ENCODE measurements at places on chromosomes 12 and 14.

DNA sequence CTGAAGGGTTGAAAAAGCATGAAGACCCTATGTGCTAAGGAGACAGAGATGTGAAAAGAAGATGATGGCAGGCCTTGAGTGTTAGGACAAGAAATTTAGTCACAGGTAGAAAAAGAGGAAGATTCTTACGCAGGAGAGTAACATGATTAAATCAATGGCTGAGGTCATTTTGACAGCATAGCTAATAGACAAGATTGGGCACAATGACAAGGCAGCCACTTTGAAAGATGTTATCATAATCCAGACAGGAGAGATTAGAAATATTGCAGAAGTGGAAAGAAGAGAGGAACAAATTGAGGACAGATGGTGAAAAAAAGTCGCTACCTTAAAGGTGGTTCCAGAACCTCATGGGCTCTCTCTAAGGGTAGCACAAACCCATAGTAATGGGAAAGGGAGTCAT is 228.8 kb upstream of the DDHD1 start:
- DNase-seq = no peak

DNA sequence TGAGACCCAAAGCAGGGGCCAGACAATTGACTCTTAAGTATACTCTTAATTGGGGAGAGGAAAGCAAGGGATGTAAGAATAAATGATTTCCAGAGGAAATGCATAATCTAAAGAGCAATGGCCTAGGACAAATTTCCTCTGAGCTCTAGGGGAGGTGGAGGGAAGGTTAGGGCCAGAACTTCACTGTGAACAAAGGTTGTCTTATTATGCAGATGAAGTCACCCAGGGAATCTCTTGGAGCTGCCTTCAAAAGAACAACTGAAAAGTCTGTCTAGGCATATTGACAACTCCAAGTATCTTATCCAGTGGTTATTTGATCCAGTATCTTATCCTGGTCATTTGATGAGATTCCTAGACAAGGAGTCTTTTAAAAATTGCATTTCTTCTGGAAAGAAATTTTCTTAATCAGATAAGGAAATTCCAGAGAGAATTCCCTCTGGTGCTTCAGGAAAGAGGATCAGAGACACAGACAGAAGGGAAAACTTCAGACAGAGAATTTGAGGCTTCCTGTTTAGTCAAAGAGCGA is 16.5 kb upstream of the SMIM10L1 start:
- no peak for DNase-seq

GRCh38 chr12:52307836-52308805 is 13.1 kb downstream of the KRT83 start:
- DNase-seq = peak; percentile 54

- no peak for DNase-seq
These were observed 85.5 kb upstream of the PTPRB start for GRCh38 chr12:70722584-70723343.

DNA sequence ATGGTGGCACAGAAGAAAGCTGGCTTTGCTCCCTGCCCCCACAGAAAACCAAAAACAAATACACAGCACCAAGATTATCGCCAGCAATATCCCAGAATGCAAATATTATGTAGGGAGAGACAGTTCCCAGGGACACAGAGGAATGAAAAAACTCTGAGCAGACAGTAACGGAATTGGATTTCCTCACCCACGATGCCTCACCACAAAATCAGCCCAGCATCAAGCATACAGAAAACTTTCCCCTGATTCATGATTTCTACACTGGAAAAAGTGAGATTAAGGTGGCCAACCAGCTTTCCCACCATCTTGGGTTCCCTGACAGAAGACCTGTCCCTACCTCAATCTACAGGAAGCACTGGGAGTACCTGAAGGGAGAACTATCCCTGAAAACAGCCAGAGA is 36.6 kb downstream of the PARP11 start:
- DNase-seq = no peak

- no peak for DNase-seq
These were observed 194.2 kb downstream of the SYT10 start for GRCh38 chr12:33245434-33245833.

- no peak for DNase-seq
These were observed 85.5 kb downstream of the PLEKHG3 start for GRCh38 chr14:64789696-64790095.

DNA sequence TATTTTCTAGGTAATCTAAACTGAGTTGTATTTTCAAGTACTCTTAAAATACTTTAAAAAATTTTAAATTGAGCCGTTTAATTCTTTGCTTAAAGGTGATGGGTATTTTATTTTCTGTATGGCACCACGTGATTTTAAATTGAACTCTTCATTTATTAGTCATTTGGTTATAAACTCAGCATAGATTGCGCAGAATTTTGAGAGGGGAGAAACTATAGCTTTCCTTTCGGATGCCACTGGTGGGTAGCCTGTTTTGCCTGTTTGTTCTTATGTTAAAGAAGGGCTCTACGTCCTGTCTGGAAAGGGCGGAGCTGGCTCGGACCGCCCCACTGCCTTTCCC is 411 bp upstream of the STYX start:
- no peak for DNase-seq

- no peak for DNase-seq
These were observed 1.5 kb downstream of the TSHR start for GRCh38 chr14:80956922-80957321.

Measured in T-helper 2 cell treated with Interferon-gamma antibody and Interleukin-4, amounts not matched to agents 5 μg/mL and 100 μg/mL, for 36 hours (primary cell).